ENCODE measurements at places on chromosomes 13 and 19. TPM values are rescaled to one million over a fixed set of nuclear protein-coding genes. Genes with fewer than 3 reads are reported as not detected.
A peak's percentile ranks its signal among the peaks of the same experiment; 100 is the strongest.

Gene CAMSAP3
- total RNA-seq: 18.3 TPM

Gene PDCD2L
- total RNA-seq: 9.7 TPM

- no peaks in the 10 kb centered on the region for H3K27me3 ChIP-seq
- no peaks in the 10 kb centered on the region for H3K36me3 ChIP-seq
- H3K4me3 ChIP-seq: peak overlapping the region; percentile 43
- peaks cover 24% of the 10 kb centered on the region for H3K4me1 ChIP-seq
- DNase-seq: peak; percentile 92
Measured at GRCh38 chr19:51703575-51704515, 10.7 kb downstream of the SPACA6 start.

DNA sequence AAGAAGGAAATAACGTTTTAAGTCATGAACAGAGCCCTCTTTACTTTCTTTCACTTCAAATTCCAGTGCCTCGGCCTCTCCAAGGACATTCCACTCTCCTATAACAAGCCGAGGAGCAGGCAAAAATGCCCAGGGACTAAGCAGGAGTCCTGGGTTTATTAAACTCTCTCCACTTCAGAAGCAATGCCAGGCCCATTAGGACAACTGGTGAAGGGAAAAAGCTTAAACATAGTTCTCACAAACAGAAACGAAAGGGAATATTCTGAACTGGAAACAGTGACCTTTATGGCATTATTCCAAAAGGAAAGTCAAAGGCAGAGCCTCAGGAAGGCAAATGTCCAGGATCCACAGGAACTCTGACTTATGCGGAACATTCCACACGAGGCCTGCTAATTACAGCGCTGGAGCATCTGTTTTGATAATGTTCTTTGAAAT, 30.9 kb upstream of the MED4 start:
- H3K27me3 ChIP-seq: no peaks in the 10 kb centered on the region
- no peak overlapping the region for H3K4me3 ChIP-seq
- H3K36me3 ChIP-seq: no peaks in the 10 kb centered on the region

DNA sequence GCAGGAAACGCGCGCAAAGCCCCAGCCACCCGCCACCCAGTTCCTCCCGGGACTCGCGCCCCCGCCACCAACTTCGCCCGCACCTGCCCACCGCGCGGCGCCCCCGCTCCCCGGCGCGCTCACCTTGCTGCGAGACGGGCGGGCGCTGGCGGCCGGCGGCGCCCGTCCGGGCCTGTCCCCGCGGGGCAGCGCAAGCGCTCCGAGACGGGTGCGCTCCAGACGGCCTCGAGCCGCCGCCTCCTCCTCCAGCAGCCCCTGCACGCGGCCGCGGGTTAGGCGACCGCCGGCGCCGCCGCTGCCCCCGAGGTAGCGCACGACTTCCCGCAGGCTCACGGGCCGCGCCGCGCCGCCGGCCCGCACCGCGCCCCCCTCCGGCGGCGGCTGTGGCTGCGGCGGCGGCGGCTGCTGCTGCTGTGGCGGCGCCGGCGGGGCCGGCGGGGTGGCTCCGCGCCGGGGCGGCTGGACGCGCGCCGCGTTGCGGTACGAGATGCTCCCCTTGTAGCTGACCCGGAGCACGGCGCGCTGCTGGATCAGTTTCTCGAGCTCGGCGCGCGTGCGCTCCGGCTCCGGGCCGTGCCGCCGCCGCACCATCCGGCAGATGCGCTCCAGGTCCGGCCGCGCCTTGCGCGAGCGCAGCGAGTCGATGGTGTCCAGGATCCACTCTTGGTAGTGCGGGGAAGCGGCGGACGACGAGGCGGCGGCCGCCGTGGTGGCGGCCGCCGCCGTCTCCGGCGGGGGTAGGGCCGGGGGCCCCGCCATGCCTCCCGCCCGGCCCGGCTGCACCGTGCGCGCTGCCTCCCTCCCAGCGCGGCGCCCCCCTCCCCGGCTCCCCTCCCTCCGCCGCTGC, 666 bp downstream of the SAMD1 start:
- H3K4me3 ChIP-seq: peak overlapping the region; percentile 89
- no peaks in the 10 kb centered on the region for H3K27me3 ChIP-seq
- H3K36me3 ChIP-seq: no peaks in the 10 kb centered on the region
- H3K27ac ChIP-seq: peak overlapping the region; percentile 96
- no peak for DNase-seq

- H3K36me3 ChIP-seq: no peaks in the 10 kb centered on the region
- DNase-seq: no peak
- H3K4me3 ChIP-seq: no peak overlapping the region
- H3K27ac ChIP-seq: no peak overlapping the region
Measured at GRCh38 chr13:36362251-36362650, 16.1 kb upstream of the SPART start.

- no peak overlapping the region for H3K4me3 ChIP-seq
- H3K36me3 ChIP-seq: no peaks in the 10 kb centered on the region
- H3K27ac ChIP-seq: no peak overlapping the region
Measured at GRCh38 chr19:31102674-31103073, 246.6 kb downstream of the TSHZ3 start.

DNA sequence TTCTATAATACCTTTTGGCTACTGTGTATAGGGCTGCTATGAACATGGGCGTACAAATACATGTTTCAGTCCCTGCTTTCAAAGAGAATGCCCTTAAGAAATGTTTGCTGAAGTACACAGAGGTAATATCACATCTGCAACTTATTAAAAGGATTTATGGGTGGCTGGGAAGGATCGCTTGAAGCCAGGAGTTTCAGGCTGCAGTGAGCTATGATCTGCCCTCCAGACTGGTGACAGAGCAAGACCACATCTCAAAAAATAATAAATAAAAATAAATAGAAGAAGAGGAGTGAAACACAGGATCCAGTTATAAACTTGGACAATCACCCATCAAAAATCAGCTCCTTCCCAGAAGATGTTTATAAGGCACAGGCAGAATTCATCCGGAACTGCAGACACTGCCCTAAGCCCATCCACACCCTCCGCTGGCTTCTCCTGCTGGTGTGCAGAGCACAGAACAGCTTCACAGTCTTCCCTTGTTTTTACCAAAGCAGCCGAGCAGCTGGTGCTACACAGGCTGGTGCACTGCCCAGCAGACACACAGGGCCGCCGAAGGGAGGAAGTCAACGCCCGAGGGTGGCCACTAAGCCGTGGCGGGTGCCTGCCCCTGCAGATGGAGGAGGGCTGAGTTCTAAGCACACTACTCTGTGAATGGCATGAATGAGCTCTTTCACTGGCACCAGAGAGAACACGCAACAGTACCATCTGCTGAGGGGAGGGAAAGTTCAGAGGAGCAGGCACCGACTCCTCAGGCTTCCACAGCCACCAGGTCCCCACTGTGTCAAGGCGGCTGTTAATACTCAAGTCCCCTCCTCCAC, 44.0 kb downstream of the BRD4 start:
- peaks cover 93% of the 10 kb centered on the region for H3K4me1 ChIP-seq
- peak overlapping the region; percentile 32 for H3K27ac ChIP-seq
- H3K27me3 ChIP-seq: no peaks in the 10 kb centered on the region
- no peak for DNase-seq
- no peak overlapping the region for H3K4me3 ChIP-seq

Gene ASPDH
- total RNA-seq: not detected

Gene S1PR5
- 8.9 TPM for total RNA-seq

DNA sequence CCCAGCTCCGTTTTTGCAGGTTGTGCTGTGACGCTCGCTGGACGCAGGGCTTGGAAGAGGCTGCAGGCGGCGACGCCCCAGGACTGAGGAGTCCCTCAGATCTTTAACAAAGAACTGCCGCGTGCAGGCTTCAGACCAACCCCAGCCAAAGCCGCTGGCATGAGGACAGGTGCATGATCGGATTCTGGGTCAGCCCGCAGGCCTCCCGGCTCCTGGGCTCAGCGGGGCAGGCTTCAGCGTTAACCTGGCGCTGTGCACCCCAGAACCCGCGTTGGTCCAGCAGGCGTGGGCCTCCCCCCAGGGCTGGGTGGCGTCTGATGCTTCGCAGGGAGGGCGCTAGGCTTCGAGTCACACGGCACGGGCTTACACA, 920 bp upstream of the TIMM13 start:
- H3K27me3 ChIP-seq: no peaks in the 10 kb centered on the region
- DNase-seq: no peak
- H3K4me3 ChIP-seq: peak overlapping the region; percentile 96
- peaks cover 68% of the 10 kb centered on the region for H3K36me3 ChIP-seq

DNA sequence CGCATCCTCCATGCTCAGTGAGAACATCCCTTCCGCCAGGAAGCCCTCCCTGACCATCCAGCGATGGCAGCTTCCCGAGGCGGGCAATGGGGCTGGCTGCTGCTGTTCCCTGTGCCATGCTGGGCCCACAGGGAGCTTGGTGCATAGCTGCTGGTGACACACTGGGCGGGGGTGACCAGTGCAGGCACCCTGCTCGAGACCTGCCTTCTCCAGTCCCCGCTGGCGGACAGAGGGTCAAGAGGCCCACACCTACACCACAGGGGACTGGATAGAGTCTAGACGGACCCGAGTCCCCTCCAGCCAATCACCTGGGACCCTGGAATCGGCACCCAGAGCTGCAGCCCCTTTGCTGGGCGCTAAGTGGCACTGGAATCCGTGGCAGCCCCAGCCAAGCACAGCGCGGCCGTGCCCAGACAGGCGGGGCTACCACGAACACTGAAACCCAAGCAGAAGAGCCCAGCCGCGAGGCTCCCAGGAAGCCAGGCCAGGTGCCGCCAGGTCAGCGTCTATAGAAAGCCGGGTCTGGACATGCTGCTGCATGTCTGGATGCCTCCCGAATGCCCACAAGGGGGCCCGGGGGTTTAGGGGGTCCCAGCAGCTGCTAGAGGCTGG, 9.0 kb upstream of the TBXA2R start:
- no peaks in the 10 kb centered on the region for H3K27me3 ChIP-seq
- DNase-seq: no peak
- peaks cover 98% of the 10 kb centered on the region for H3K36me3 ChIP-seq
- H3K4me3 ChIP-seq: no peak overlapping the region
- no peak overlapping the region for H3K27ac ChIP-seq

Data from esophagus squamous epithelium (tissue), 5 donors.